Ovary (tissue), 10 donors: ENCODE measurements at places on chromosomes 2 and 18. TPM values are rescaled to one million over a fixed set of nuclear protein-coding genes. Genes with fewer than 3 reads are reported as not detected.

GRCh38 chr2:51846796-51847195 is 814.9 kb upstream of the NRXN1 start:
- H3K4me1 ChIP-seq = no peaks in the 10 kb centered on the region
- no peaks in the 10 kb centered on the region for H3K36me3 ChIP-seq
- no peak overlapping the region for H3K27ac ChIP-seq
- no peaks in the 10 kb centered on the region for H3K27me3 ChIP-seq
- no peak for DNase-seq
- H3K4me3 ChIP-seq = no peak overlapping the region

- no peaks in the 10 kb centered on the region for H3K27me3 ChIP-seq
- DNase-seq = no peak
- H3K4me1 ChIP-seq = peaks cover 1% of the 10 kb centered on the region
- no peak overlapping the region for H3K4me3 ChIP-seq
Observed at GRCh38 chr2:219149667-219150066, 10.9 kb downstream of the NHEJ1 start.

GRCh38 chr18:79753391-79753851 is 44.3 kb upstream of the KCNG2 start:
- H3K4me1 ChIP-seq = no peaks in the 10 kb centered on the region
- H3K27me3 ChIP-seq = no peaks in the 10 kb centered on the region
- H3K4me3 ChIP-seq = no peak overlapping the region
- DNase-seq = no peak

- H3K36me3 ChIP-seq = no peaks in the 10 kb centered on the region
- H3K4me1 ChIP-seq = no peaks in the 10 kb centered on the region
- no peaks in the 10 kb centered on the region for H3K27me3 ChIP-seq
Observed at GRCh38 chr2:233092432-233093165, 32.5 kb downstream of the INPP5D start.

Gene ZNF396
- total RNA-seq = 1.1 TPM

Gene MRPL33
- 114 TPM for total RNA-seq

DNA sequence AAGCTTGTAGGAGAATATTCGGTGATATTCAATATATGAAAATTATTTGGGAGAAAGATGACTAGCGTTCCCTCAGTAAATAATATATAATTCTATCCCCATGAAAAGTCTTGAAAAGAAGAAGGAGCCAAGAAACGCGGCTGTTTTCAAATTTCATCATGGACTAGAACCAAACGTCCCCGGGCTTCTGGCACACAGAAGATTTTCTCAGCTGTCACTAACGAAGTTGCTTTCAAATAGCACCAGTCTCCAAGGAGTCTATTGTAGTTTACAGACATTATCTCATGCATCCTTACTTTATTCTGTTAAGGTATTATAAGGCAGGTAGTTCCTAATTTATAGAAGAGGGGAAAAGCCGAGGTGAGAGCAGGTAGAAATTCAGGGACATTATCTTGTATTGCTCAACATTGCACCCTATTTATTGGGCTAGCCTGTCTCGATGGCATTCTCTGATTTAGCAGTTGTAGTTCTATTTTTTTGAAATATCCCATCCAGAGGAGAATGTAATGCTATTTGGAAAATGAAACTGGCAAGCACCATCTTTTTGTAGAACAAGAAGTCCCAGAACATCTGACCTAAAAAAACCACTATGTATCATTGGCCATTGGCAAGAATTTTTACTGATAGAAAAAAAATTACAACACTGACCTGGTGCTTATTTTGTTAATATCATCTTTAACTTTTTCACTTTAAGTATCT is 198.1 kb upstream of the RASGRP3 start:
- peaks cover 8% of the 10 kb centered on the region for H3K4me1 ChIP-seq
- no peaks in the 10 kb centered on the region for H3K36me3 ChIP-seq
- peak; percentile 48 for DNase-seq
- peak overlapping the region; percentile 23 for H3K27ac ChIP-seq
- H3K4me3 ChIP-seq = no peak overlapping the region

DNA sequence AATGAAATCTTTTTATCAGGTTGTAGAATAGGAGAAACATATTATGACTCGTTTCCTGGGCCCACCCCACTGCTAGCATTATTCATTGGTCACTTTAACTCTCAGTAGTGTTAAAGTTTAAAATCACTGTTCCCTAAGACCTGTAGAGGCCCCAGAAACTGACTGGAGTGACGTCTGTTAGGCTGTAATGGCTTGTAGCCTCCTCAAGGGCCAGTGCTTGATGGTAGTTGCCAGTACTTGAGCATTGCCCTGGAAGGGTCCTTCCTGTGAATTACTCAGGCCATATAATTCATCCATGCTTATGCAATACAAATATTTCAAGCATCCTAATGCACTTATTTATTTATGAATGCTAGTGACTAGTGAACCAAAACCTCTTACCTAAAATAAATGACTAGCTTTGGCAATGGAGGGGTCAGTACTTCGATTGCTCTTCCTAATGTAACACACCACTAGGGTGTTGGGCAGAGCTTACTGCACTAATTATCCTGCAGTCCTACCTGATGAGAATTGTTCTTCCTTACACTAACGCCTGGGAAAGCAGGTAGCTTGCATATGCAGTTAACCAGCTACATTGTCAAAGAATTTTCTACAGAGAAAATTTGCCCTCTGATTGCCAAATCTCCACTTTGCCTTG is 31.2 kb downstream of the ARHGAP25 start:
- H3K27me3 ChIP-seq = no peaks in the 10 kb centered on the region
- H3K27ac ChIP-seq = no peak overlapping the region
- no peak overlapping the region for H3K4me3 ChIP-seq
- H3K36me3 ChIP-seq = no peaks in the 10 kb centered on the region
- H3K4me1 ChIP-seq = peaks cover 15% of the 10 kb centered on the region

Gene FLACC1
- 0.71 TPM for total RNA-seq

DNA sequence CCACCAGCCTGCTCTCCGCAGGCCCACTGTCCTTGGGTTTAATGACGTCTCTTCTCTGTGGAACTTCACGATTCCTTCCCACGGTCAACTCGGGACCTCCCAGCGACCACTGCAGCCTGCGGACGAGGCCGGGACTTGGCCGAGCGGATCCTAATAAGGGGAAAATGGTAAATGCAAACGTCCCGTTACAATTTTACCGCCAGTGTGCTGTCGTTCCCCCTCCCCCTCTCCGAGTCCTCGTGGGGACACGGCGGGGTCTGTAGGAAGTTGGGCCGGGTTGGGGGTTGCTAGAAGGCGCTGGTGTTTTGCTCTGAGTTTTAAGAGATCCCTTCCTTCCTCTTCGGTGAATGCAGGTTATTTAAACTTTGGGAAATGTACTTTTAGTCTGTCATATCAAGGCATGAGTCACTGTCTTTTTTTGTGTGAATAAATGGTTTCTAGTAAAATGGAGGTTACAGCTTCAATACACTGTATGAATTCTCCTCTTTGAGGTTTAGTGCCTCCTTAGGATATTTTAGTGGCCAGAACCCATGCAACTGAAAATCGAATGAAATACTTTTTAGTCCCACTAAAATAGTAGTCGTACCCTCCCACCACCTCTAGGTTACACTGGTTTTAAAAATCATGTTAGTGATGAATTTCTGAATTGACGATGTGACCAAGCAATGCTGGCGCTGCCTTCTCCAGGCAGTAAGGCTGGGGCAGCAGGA is 2.3 kb downstream of the HOXD11 start:
- H3K4me1 ChIP-seq = peaks cover 5% of the 10 kb centered on the region
- H3K4me3 ChIP-seq = peak overlapping the region; percentile 33
- no peak for DNase-seq
- H3K36me3 ChIP-seq = no peaks in the 10 kb centered on the region
- H3K27me3 ChIP-seq = peaks cover 6% of the 10 kb centered on the region

DNA sequence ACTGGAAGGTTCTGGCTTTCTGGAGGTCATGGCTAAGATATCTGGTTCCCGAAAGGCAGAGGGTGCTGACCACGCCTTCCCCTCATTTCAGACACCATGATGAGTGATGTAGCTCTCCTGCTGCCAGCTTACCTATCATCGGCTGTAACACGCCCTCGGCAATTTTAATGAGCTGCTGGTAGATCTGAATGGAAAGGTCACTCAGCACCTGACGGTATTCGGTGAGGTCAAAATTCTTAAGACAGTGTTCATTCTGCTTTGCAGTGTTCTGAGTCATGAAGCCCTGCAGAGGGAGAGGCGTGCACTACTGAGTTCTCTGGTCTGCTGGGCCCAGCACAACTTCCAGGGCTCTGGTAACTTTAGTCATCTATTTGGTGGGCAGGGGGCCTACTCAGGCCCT is 25.7 kb upstream of the ACAA2 start:
- H3K27ac ChIP-seq = no peak overlapping the region
- H3K4me3 ChIP-seq = no peak overlapping the region
- DNase-seq = no peak
- no peaks in the 10 kb centered on the region for H3K36me3 ChIP-seq
- no peaks in the 10 kb centered on the region for H3K27me3 ChIP-seq
- no peaks in the 10 kb centered on the region for H3K4me1 ChIP-seq

- no peaks in the 10 kb centered on the region for H3K4me1 ChIP-seq
- H3K27ac ChIP-seq = no peak overlapping the region
- no peak overlapping the region for H3K4me3 ChIP-seq
- no peaks in the 10 kb centered on the region for H3K27me3 ChIP-seq
Observed at GRCh38 chr2:189291460-189291859, 111.9 kb upstream of the COL5A2 start.

GRCh38 chr2:177281400-177282180 is 17.1 kb upstream of the NFE2L2 start:
- DNase-seq = no peak
- H3K27me3 ChIP-seq = no peaks in the 10 kb centered on the region
- no peak overlapping the region for H3K4me3 ChIP-seq
- peaks cover 14% of the 10 kb centered on the region for H3K4me1 ChIP-seq
- H3K36me3 ChIP-seq = no peaks in the 10 kb centered on the region

GRCh38 chr18:11251229-11251890 is 102.0 kb upstream of the PIEZO2 start:
- DNase-seq = no peak
- H3K27me3 ChIP-seq = no peaks in the 10 kb centered on the region
- no peaks in the 10 kb centered on the region for H3K36me3 ChIP-seq
- H3K27ac ChIP-seq = no peak overlapping the region

Gene IL1F10
- not detected for total RNA-seq

Gene NAT8
- total RNA-seq = 0.82 TPM

DNA sequence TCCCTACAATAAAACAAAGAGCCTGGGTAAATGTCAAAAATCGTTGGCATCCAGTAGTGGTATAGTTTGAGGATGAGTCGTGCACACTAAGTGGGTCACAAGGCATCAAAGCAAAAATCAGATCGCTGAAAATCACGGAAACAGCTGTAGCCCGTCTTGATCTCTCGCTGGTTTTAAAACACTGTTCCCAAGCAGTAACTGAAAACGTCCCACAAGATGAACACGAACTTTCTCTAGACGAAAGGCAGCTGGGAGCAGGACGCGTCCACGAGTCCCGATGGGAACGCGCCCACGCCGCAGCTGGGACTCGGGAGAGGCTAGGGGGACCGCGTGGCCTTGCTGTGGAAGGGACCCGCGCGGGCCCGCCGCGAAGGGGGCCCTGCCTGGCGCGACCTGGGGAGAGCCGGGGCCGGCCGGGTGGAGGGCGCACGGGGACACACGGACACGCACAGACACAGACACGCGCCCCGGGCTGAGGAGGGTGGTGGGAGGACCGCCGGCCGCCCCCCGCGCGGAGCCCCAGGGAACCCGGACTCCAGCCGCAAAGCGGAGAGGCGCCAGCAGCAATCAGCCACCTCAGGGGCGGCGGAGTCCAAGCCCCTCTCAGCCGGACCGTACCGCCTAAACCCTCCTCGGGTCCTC is 651 bp downstream of the STK17B start:
- no peak for DNase-seq
- no peaks in the 10 kb centered on the region for H3K4me1 ChIP-seq
- peak overlapping the region; percentile 62 for H3K27ac ChIP-seq

DNA sequence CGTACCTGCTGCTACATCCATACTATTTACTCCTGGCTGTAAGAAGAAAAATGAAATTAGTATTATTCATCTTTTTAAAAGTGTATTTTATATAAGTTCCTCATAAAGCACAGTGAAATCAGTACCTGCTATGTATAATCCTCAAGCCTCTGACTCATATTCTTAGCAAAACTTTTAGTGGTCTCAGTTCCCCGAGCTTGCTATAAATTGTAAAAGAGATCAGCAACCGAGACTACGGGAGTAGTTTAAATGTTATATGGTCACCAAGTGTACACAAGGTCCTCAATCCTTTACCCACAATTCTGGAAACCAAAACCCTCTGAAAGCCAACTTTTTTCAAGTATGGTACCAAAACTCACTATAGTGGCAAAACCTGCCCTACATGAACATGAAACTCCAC is 24.2 kb downstream of the PRPF40A start:
- DNase-seq = no peak
- no peak overlapping the region for H3K4me3 ChIP-seq
- H3K27me3 ChIP-seq = no peaks in the 10 kb centered on the region
- no peaks in the 10 kb centered on the region for H3K4me1 ChIP-seq

DNA sequence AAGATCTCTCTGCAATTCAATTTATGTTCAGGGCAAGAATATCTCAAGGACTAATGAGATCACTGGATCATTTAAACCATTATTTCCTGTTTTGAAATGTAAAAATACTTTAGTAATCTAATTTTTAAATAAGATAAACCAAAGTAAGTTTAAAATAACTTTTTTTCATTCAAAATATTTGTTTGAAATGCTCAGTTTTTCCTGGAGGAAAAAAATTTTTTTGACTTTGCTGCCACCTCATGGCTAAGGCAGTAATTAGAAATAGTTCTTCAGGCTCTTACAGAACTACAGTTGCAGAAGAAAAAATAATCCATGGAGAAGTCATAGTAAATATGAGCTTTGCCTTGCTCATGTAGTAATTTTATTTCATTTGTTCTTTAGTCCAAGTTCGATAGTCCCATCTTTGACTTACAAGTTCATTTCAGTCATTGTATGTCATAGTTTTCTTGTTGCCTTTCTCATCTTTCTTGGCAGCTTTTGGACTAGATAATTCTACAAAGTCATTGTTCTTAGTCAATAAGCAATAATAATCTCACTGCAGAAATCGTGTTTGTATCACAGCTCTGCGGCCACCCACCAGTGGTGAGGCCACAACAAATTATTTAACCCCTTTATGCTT is 127.4 kb downstream of the DPP4 start:
- H3K4me1 ChIP-seq = no peaks in the 10 kb centered on the region
- H3K4me3 ChIP-seq = no peak overlapping the region
- DNase-seq = no peak
- H3K36me3 ChIP-seq = no peaks in the 10 kb centered on the region
- H3K27ac ChIP-seq = no peak overlapping the region
- H3K27me3 ChIP-seq = no peaks in the 10 kb centered on the region

DNA sequence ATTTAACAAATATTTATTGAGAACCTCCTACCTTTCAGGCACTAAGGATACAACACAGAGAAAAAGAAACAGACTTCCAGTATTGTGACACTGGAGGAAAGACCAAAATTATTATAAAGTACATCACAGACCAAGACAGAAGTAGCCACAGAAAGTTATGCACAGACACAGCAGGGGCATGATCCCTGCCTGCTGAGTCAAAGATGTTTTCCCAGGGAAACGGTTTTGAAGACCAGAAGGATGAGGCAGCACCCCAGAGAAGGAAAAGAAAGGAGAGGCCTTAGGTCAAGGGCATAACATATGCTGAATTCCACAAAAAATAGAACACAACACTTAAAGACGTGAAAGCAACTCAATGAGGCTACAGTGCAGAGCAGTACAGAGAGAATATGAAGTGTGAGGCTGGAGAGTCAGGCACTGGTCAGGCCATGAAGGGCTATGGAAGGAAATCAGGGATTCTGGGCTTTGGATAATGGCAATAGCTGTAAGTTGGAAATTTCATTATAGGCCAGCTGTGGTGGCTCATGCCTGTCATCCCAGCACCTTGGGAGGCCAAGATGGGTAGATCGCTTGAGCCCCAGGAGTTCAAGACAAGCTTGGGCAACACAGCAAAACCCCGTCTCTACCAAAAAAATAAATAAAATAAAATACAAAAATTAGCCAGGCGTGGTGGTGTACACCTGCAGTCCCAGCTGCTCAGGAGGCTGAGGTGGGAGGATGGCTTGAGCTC is 8.2 kb downstream of the ADAM17 start:
- H3K36me3 ChIP-seq = no peaks in the 10 kb centered on the region
- no peak for DNase-seq
- H3K27me3 ChIP-seq = no peaks in the 10 kb centered on the region
- peak overlapping the region; percentile 15 for H3K27ac ChIP-seq
